ENCODE measurements at places on chromosomes 2 and 18. TPM values are rescaled to one million over a fixed set of nuclear protein-coding genes. Genes with fewer than 3 reads are reported as not detected.

The TMEM127 gene
- 53.4 TPM for total RNA-seq

The CTLA4 gene
- total RNA-seq = 0.30 TPM

The SERPINB12 gene
- total RNA-seq = not detected

The KCNG2 gene
- total RNA-seq = 1.1 TPM

The C2orf78 gene
- total RNA-seq = not detected

The GALNT13 gene
- total RNA-seq = 0.78 TPM

The REG1A gene
- 6.3 TPM for total RNA-seq

The ERBB4 gene
- 28.6 TPM for total RNA-seq

DNA sequence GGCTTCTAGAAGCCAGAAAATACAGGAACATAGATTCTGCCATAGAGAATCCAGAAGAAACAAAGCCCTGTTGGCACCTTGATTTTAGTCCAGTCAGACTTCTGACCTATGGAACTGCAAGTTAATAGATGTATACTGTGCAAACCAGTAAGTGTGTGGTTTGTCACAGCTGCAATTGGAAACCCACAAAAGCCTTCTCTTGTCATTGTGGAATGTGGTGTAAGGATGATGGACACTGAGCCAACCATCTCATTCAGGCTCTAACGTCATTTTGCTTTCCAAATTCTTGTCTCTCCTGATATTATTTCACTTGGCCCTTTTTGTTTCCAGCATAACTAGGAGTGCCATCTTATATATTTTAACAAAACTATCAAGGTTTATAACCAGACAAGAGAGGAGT is 369.5 kb upstream of the SMIM21 start:
- no peak for DNase-seq
- no peaks in the 10 kb centered on the region for H3K27me3 ChIP-seq
- no peak overlapping the region for H3K4me3 ChIP-seq
- H3K36me3 ChIP-seq = no peaks in the 10 kb centered on the region

- DNase-seq = no peak
- H3K4me1 ChIP-seq = no peaks in the 10 kb centered on the region
- H3K27ac ChIP-seq = no peak overlapping the region
- no peaks in the 10 kb centered on the region for H3K27me3 ChIP-seq
- no peak overlapping the region for H3K4me3 ChIP-seq
Measured at GRCh38 chr2:105636109-105636740, 108.5 kb upstream of the NCK2 start.

DNA sequence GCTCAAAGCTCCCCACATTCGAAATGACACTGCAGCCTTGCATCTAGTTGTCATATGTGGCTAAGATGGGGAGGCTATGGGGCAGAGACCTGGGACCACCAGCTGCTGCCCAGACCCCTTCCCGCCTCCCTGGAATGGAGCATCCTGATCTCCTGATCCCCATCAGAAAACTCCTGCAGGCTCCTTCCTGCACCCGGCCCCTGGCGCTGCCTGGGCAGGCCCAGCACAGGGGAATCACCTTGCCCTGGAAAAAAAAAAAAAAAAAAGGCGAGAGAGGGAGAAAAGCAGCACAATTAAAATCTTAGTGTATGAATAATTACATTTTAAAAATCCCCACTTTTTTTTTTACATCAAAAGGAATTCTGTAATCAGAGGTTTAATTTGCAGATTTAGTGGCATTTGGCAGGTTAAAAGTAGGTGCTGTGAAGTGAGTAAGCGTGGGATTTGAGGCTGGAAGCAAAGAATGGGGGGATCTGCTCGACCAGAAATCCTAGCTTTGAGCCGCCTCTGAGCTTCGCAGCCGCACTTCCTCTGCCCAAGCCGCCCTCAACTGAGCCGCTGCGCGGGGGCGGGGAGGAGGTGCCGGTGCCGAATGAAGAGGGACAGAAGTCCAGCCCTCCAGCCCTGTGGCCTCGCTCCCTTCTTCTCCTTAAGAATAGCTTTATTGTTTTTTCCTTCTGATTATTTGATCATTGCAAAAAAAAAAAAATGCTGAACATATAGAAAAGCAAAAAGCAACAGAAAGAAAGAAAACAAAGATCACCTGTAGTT is 30.0 kb downstream of the THNSL2 start:
- no peaks in the 10 kb centered on the region for H3K36me3 ChIP-seq
- H3K27me3 ChIP-seq = no peaks in the 10 kb centered on the region
- no peak for DNase-seq
- H3K27ac ChIP-seq = no peak overlapping the region

- H3K27ac ChIP-seq = no peak overlapping the region
- H3K4me1 ChIP-seq = no peaks in the 10 kb centered on the region
- H3K36me3 ChIP-seq = no peaks in the 10 kb centered on the region
- no peak for DNase-seq
Measured at GRCh38 chr2:150811259-150811855, 323.9 kb upstream of the RND3 start.

DNA sequence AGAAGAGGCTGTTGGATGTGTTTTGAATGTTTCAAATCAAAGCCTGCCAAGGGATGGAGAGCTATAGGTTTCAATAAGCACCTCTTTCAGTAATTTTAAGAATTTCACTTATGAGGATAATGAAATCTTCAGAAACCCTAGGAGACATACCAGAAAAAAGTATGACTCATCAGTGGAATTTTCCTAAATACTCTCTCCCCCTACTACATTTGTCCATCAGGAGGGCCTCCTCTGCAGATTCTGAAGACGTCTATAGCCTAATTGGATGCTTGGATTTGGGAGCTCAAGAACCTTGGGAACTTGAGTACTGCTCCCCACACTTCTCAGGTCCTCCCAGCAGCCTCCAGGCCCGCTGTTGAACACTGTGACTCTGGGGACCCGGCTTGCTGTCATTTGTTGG is 374.3 kb downstream of the SLC4A3 start:
- peaks cover 1% of the 10 kb centered on the region for H3K4me1 ChIP-seq
- no peak overlapping the region for H3K27ac ChIP-seq
- no peaks in the 10 kb centered on the region for H3K36me3 ChIP-seq
- H3K4me3 ChIP-seq = no peak overlapping the region
- no peak for DNase-seq

GRCh38 chr18:57107140-57107832 is 39.6 kb upstream of the BOD1L2 start:
- H3K4me3 ChIP-seq = no peak overlapping the region
- H3K27ac ChIP-seq = no peak overlapping the region
- H3K4me1 ChIP-seq = no peaks in the 10 kb centered on the region
- DNase-seq = no peak

- no peaks in the 10 kb centered on the region for H3K4me1 ChIP-seq
- H3K27ac ChIP-seq = no peak overlapping the region
- H3K36me3 ChIP-seq = no peaks in the 10 kb centered on the region
- peak; percentile 82 for DNase-seq
- H3K27me3 ChIP-seq = no peaks in the 10 kb centered on the region
Measured at GRCh38 chr2:46803911-46804670, 111.5 kb downstream of the MCFD2 start.

GRCh38 chr2:12341920-12342319 is 374.8 kb upstream of the TRIB2 start:
- no peaks in the 10 kb centered on the region for H3K36me3 ChIP-seq
- no peak for DNase-seq
- H3K27me3 ChIP-seq = no peaks in the 10 kb centered on the region
- no peak overlapping the region for H3K27ac ChIP-seq
- no peaks in the 10 kb centered on the region for H3K4me1 ChIP-seq
- no peak overlapping the region for H3K4me3 ChIP-seq

DNA sequence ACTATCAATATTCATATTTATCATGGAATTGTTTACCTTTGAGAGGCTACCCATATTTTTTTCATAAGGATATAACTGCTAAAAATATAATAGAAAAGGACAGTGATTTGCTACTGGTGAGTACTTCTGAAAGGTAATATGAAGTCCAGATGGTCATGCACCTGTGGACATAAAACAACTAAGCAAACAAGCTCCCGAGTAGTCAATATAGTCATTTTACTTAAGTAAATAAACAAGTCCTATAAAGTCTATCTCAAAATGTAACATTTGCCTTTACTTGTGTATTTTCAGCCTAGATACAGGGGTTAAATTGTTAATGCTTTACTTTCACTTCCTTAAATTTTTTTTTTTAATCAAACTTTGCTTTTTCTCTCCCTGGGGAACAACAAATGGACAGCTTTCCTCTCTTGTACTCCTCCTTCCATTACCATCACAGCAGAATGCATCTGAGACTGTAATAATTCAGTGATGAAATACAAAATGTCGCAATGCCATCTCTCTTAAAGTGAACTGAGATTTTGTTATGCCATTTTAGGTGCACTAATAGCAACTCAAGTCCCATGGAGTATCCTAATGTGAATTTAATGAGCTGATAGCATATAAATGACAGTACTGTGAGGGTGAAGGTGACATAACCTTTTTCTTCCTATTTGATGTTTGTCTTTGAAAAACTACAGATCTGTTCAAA is 1325.4 kb upstream of the ZEB2 start:
- H3K27me3 ChIP-seq = no peaks in the 10 kb centered on the region
- H3K4me1 ChIP-seq = no peaks in the 10 kb centered on the region
- no peak overlapping the region for H3K4me3 ChIP-seq
- H3K36me3 ChIP-seq = no peaks in the 10 kb centered on the region

- no peaks in the 10 kb centered on the region for H3K27me3 ChIP-seq
- H3K4me1 ChIP-seq = no peaks in the 10 kb centered on the region
- H3K27ac ChIP-seq = no peak overlapping the region
- no peak for DNase-seq
- no peak overlapping the region for H3K4me3 ChIP-seq
Measured at GRCh38 chr18:43314941-43315340, 37.7 kb upstream of the SYT4 start.

DNA sequence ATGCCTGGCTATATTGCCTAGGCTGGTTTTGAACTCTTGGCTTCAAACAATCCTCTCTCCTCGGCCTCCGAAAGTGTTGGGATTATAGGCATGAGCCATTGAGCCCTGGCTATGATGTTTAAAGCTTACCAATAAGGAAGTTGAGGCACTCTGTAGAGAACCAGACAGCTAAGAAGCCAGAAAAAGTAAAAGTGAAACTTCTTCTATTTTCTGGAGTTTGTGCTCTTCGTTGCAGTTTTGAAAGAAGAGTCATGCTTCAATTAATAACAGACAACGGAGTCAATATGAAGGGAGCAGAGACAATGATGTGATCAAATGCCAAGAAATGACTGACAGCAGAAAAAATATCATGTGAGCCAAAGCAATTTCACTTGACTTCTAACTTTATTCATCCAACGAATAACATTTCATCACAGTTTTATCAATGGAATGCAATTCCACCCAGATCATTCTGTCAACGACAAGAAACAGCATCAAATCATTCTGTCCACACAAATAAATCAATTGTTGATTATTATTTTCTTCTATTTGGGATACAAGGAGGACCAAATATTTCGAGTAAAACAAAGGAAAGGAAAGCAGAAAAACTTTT is 175.5 kb upstream of the CELF4 start:
- no peaks in the 10 kb centered on the region for H3K27me3 ChIP-seq
- H3K36me3 ChIP-seq = no peaks in the 10 kb centered on the region
- no peak overlapping the region for H3K27ac ChIP-seq

- H3K27ac ChIP-seq = no peak overlapping the region
- H3K4me1 ChIP-seq = no peaks in the 10 kb centered on the region
- peak; percentile 81 for DNase-seq
- H3K36me3 ChIP-seq = no peaks in the 10 kb centered on the region
Measured at GRCh38 chr2:233084488-233084887, 24.3 kb downstream of the INPP5D start.
